Left ventricle myocardium inferior (tissue), 1 donor: ENCODE measurements at places on chromosomes 6 and 20. TPM values are rescaled to one million over a fixed set of nuclear protein-coding genes. Genes with fewer than 3 reads are reported as not detected.

The ADGRF5 gene
- total RNA-seq: 42.1 TPM

The ARHGAP40 gene
- not detected for total RNA-seq

- no peak for DNase-seq
- no peak overlapping the region for H3K27ac ChIP-seq
- H3K4me3 ChIP-seq: no peak overlapping the region
- no peaks in the 10 kb centered on the region for H3K36me3 ChIP-seq
- peaks cover 6% of the 10 kb centered on the region for H3K27me3 ChIP-seq
- H3K4me1 ChIP-seq: peaks cover 4% of the 10 kb centered on the region
Observed at GRCh38 chr6:45718871-45719270, 296.8 kb downstream of the CLIC5 start.

The PRDM1 gene
- total RNA-seq: 0.85 TPM

DNA sequence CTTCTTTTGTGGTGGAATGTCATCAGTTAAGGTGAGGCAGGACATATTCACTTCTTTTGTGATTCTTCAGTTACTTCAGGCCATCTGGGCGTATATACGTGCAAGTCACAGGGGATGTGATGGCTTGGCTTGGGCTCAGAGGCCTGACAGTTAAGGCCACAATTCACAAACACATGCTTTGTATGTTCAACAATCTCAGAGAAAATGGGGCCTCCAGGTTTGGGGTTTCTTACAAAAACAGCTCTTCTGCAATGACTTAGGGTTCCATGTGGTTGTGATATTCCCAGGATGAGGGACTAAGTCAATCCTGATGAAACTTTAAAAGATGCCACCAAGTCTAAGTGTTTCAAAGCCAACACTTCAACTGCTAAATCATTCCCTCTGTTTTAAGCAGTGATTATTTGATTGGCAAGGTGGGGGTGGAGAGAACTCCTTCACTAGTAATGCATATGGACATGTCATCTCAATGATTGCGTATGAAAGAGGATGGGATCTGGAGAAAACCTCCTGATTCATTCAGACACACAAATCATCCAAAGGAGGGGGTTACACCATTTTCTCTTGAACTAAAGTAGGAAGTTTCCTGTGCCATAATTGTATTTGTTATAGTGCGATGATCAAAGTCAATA is 41.7 kb upstream of the HEY2 start:
- DNase-seq: no peak
- H3K27ac ChIP-seq: no peak overlapping the region
- no peaks in the 10 kb centered on the region for H3K27me3 ChIP-seq
- no peak overlapping the region for H3K4me3 ChIP-seq
- H3K36me3 ChIP-seq: no peaks in the 10 kb centered on the region
- no peaks in the 10 kb centered on the region for H3K4me1 ChIP-seq

The FERMT1 gene
- total RNA-seq: 0.63 TPM

DNA sequence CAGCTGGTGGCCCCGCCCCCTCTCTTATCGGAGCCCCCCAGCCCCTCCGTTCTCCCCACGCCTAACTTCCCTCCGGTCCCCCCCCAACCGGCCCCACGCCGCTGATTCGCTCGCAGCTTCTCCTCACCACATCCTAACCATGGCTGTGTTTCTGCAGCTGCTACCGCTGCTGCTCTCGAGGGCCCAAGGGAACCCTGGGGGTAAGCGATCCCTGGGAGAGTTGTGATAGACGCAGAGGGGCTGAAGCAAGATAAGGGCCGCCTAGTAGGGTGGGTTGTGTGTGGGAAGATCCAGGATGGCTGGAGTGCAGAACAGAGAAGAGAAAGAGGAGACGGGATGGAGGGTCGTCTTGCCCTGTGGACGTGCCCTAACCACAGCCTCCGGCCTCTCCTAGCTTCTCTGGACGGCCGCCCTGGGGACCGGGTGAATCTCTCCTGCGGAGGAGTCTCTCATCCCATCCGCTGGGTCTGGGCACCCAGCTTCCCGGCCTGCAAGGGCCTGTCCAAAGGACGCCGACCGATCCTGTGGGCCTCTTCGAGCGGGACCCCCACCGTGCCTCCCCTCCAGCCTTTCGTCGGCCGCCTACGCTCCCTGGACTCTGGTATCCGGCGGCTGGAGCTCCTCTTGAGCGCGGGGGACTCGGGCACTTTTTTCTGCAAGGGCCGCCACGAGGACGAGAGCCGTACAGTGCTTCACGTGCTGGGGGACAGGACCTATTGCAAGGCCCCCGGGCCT is at the start of gene MPIG6B:
Gene MPIG6B, plus strand, starts transcription at position 129 of the 735 bp plus-strand sequence. Its CDS starts 11 bp downstream, at position 140.
- no peaks in the 10 kb centered on the region for H3K27me3 ChIP-seq
- no peak for DNase-seq
- H3K36me3 ChIP-seq: peaks cover 27% of the 10 kb centered on the region
- H3K4me3 ChIP-seq: no peak within 1 kb of the TSS
- H3K4me1 ChIP-seq: peaks cover 9% of the 10 kb centered on the region

DNA sequence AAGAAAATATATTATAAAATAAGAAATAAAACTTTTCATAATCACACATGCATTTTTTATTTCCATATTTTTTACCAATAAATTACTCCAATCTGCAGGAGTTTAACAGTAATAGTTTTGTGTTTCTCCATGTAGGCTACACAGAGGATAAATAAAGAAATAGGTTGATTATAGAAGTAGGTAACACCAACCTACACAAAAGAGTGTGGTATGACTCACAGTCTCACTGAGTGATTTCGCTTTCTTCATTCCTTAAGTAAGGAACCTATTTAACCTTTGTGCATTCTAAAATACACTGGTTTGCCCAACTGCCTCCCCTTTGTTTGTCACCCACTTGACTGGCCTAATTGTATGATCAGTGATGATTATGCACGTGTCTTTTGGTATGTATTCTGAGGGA is 244.2 kb upstream of the RIMS1 start:
- no peaks in the 10 kb centered on the region for H3K4me1 ChIP-seq
- no peaks in the 10 kb centered on the region for H3K27me3 ChIP-seq
- no peaks in the 10 kb centered on the region for H3K36me3 ChIP-seq
- no peak overlapping the region for H3K4me3 ChIP-seq

DNA sequence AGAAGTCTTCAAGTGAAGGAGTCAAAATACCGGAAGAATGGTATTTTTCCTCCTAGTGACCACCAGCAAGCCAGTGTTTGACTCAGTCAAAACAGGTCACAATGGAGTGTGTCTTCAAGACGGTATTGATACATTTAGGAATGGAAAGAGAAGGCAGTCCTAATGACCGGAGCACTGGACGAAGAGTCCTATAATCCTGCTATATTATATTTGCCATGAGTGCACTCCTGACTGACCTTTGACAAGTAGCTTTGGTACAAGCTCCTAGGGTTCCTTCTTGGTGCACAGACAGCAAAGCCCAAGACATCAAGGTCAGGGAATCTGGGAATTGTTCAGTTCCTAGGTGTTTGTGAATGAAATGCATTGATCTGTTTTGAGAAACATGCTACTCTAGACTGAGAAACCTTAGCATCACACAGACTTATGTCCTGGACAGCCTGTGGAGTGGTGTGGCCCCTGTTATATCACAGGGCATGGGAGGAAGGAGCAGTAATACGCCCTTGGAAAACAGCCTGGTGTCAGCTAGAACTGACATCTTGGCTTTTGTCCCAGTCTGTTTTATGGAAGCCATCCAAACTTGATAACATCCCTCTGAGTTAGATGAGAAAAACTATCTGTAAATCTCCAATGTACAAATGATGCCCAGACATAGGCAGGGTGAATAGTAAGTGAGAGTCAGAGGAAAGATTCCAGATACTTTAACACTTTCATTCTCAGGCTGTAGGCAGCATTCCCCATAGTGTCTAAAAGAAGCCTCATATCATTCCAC is 18.5 kb downstream of the NOX3 start:
- no peaks in the 10 kb centered on the region for H3K27me3 ChIP-seq
- DNase-seq: no peak
- no peak overlapping the region for H3K4me3 ChIP-seq
- H3K4me1 ChIP-seq: peaks cover 7% of the 10 kb centered on the region
- H3K27ac ChIP-seq: no peak overlapping the region
- no peaks in the 10 kb centered on the region for H3K36me3 ChIP-seq

The RNF182 gene
- total RNA-seq: not detected

The SLC26A8 gene
- total RNA-seq: not detected

The RCAN2 gene
- total RNA-seq: 312 TPM
